Activated T-helper 2 cell treated with anti-CD3 and anti-CD28 coated beads, Interferon-gamma antibody, Interleukin-2, Interleukin-4, amounts not matched to agents 10 μg/mL and 5 μg/mL and 100 μg/mL, durations not matched to agents 14 hours and 24 hours and 36 hours (primary cell): ENCODE measurements at places on chromosomes 2 and 18.

DNA sequence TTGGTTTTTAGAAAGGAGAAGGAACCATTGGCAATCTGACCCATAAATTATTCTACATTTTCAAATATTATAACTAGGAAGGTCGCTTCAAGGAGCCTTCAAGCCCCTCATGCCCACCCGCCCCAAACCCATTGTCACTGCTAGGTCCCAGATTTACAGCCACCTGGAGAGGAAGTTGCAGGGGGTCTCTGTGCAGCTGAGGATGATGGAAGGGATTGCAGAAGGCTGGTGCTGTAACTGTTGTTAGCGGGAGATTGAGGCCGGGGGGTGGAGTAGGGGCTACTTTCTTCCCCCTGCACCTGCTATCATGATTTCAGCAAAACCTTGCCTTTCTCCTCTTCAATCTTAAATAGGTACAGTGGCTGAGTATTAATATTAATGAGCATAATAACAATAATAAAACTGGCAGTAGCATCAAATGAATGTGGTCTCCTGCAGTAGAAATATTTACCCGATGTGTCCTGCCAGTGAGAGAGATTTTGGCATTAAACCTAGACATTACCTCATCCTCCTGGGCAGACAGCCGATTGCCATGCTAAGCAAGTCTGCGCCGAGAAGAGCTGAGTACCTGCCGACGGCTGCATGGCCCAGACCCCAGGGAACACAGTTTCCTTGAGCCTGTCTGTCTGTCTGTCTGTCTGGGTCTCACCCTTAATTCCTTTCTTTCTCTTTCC lies 225.4 kb downstream of the FAM210A start:
- DNase-seq = no peak

DNA sequence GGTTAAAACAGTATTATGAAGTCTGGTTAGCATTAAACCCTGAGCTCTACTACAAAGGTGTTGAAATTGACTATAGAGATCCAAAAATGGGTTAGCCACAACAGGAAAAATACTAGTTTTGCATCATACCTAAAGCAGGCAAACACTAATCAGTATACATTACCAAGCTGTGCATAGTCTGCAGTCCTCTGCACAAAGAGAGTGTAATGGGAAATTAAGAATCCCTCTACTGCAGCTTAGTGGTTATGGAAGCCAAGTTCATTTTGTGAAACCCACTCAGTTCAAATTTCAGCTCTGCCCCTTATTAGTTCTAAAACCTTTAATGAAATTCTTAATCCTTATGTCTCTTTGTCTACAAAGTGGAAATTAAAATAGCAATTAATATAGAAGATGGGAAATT lies 192.1 kb downstream of the MBD2 start:
- no peak for DNase-seq

DNA sequence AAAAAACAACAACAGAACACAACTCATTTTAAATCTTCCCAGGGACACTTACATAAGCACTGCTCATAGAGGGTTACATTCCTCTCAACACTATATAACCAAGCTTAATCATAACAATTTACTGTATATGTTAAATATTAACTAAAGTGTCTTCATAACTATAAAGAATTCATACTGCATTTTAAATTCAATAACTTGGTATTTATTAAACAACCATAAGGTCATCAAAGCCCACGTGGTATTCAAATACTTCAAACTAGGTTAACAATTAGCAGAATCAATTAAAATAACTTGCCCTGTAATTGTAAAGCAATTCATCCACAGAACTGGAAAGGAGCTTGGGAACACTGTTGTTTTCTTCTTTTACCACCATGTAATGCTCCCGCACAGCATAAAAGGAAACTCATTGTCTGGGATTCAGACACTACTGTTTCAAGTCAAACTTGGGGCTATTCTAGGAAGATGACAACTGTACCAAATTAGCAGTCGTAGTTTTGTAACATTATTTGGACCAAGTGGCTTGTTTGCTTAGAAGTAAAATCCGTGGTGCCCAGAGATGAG lies 10.4 kb downstream of the GAREM1 start:
- no peak for DNase-seq

DNA sequence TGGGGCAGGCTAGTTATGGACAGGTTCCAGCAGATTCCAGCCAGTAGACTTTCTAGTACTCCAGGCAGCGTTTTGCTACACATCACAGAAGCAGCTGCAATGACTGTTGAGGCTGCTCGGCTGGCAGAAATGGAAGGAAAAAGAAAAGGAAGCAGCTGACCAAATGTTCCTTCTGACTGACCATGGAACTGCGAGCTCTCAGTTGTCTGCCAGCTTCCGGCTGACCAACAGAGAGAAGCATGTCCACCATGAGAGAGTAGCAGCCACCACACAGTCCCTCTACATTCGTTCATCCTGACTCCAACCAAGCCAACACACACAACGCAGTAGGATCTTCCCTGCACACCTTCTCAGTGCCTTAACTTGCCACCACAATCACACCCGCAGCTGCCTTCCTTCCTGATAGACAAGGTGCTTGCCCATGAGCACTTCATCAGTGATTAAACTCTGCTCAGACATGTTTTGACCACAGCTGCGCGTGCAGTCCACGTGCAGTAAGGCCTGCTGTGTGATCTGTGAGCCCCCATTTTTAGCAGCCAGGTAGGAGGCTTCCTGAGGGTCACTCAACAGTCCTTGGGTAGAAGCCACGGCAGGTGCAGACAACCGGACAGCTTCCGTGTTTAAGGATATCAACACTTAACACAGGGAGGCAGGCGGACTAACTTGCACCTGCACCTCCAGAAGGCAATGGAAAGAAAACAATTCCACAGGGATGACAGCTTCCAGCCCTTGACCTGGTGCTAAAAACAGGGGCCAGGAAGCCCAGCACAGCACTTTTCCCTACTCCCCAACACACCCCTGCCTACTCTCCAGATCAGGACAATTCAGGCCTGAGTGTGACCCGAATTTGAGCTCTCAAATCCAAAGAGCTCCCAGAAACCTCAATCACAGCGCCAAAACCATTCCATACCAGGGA lies 996 bp downstream of the TGFBRAP1 start:
- DNase-seq = no peak

DNA sequence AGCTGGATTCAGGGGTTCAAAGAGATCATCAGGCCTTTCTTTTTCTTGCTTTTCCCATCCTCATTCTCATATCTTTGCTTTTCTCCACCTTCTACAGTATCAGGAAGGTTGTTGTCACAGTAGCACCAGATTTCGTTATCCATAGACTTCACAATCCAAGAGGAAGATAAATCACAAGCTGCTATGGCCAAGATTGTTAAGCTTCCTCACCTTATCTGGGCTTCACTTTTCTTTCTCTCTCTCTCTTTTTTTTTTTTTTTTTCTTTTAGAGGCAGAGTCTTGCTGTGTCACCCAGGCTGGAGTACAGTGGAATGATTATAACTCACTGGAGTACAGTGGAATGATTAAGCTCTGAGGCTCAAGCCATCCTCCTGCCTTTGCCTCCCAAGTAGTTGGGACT lies 93.5 kb downstream of the TTC27 start:
- no peak for DNase-seq

DNA sequence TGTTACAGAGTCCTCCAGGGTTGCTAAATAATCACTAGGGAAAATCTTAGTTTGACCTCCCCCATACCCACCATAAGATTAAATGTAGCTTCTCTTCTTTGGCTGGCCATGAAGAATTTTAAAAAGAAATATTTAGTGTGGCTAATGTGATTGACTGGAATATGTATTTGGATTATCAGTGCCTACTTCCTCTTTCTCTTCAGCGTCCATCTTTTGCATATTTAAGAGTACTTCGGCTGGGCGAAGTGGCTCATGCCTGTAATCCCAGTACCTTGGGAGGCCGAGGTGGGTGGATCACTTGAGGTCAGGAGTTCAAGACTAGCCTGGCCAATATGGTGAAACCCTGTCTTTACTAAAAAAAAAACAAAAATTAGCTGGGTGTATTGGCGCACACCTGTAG lies 28.8 kb downstream of the ADAM23 start:
- no peak for DNase-seq

- no peak for DNase-seq
Measured at GRCh38 chr2:65587779-65588178, 155.4 kb upstream of the SPRED2 start.

DNA sequence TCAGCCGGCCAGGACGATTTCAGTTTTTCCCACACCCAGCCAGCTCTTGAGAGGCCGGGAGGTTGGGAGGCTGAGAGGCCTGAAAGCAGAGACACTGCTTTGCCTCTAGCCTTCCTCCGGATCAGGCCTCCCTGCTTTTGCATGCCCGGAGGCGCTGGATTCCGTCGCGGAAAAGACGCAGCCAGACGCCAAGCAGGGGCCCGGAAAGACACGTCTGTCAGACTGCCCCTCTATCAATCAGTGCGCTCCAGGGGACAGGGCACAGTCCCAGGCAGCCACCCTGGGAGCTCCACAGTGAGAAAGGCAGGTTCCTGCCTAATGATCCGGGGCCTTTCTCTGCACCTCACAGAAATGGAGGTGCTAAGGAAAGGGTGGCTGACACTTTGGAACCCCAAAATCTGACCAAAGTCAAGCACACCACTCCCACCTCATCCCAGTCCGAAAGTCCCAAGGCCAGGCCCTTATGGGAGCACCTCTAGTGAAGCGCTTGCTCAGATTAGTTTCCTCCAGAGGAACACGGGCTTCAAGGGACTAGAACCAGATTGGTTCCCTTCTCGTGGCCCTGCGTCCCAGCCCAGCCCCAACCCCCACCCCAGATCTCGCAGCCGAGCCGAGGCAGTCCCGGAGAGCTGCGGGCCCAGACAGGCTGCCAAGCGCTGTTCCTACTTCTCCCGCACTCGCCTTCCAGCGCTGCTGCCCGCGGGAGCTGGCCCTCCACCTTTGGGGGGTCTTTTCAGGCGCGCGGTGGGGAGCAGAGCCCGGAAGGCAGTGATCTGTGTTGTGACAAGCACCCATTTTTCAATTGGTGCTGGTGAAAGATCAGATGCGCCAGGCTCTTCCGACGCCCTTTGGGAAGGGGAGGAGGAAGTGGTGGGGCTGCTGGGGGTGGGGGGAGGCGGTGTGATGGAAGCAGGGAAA lies 5.0 kb downstream of the DLX1 start:
- no peak for DNase-seq

DNA sequence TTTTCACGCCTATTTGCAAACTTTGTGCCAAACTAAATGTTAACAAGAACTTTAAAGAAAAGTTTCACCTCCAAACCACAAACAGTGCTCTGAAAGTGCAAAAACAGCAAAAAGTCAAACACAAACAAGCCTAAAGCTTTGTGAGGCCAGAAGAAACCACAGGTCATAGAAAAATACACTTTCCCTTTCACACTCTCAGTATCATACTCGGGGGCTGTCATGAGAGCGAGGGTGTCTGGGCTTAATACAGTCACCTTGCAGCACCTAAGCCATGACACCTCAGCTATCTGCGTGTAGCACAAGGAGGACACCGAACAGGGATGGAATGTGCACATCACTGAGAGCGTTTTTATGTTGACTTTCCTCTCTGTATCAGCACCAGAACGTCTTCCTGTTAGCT lies 26.6 kb upstream of the SEH1L start:
- DNase-seq = no peak

- DNase-seq = no peak
Measured at GRCh38 chr2:216862628-216863398, 2.9 kb upstream of the TNP1 start.

- no peak for DNase-seq
Measured at GRCh38 chr2:234631646-234632514, 135.0 kb upstream of the ARL4C start.

DNA sequence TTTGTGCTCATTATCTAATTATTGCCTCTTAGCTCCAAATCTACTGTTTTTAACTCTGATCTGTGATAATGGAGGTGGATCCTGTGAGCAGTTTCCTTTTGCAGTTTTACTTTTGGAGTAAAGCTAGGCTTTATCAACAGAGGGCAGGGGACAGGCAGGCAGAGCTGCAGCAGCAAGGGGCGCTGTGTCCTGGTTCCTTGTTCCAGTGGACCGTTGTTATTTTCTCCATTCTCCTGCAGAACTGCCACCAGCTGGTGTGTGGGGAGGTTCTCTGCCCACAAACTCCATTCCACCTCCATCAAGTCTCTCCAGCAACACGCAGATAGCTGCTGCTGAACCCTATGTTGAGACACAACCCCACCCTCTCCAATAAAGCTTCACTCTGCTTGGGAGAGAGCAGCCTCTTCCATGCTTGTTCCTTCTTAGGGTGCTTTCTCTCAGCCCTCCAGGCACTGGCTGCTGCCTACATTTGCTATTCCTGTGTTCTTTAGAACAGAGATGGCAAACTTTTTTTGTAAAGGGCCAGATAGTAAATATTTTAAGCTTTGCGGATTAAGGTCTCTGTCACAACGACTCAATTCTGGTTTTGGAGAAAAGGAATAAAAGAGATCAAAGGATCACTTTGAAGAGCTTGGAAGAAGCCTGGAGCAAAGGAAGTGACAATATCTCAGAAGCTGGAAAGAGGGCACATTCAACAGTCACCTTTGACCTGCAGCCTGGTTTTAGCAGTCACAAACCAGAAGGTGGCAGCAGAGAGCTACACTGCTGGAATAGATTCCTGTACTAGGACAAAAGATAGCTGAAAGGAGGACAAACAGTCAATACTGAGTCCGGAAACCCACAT lies 208.8 kb downstream of the CCDC178 start:
- DNase-seq = peak; percentile 29

DNA sequence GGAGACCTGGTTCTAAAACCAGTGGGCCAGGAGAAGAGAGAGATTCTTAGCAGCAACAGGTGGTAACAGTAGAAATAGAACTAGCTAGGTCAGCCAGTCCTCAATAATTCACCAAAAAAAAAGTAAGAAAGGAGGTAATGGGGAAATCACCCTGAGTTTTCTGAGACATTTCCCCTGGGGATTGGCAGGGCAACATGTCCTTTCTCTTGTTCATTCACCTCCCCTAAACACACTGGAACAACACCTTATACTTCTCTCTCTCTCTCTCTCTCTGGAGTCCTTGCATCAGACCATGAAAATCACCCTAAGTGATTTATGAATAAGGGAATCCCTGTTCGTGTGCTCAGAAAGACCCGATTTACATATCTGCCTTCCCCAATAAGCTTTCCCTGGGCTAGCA lies 64.8 kb downstream of the COX7A2L start:
- DNase-seq = no peak

DNA sequence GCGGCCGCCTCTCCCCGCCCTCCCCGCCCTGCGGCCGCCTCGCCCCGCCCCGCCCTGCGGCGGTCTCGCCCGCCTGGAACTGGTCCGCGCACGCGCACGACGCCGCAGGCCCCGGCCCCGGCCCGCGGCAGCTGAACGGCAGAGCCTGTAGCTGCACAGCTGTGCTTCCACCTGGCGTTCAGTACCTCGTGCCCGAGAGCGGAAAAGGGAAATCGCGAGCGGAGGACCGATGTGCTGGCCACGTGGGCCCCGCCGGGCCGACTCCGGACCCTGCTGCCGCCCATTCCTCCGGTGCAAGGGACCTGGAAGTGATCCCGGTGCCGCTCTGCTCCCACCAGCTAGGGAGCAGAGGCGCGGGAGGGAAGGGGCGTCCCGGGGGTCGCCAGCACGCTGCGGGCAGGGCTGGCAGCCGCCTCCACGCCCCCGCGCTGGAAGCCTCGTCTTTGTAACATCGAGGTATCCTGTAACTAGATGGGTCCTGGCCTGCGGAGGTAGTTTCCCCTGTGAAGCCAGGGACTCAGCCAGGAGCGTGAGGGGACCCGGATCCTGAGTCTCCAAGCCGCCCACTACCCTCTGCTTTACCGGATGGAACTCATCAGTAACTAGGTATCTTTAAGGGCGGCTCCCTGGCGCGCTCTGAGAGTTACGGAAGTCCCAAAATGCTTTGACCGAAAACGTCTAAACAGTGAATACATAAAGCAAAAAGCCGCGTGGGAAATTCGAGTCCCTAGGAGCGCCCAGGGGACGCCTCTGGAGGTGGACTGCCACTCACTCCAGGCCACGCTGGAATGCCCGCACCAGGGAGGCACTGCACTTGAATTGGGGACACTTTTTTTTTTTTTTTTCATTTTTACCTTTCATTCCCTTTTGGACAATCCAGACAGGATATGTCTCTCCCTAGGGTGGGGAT lies 704 bp upstream of the ODC1 start:
- DNase-seq = peak; percentile 94
